HCEC 1CT (cell line): ENCODE measurements at places on chromosomes 11 and 22.

GRCh38 chr11:128731041-128731663, 37.3 kb downstream of the FLI1 start:
- no peak for DNase-seq

- DNase-seq = no peak
Observed at GRCh38 chr11:7640816-7641215, 32.5 kb downstream of the CYB5R2 start.

DNA sequence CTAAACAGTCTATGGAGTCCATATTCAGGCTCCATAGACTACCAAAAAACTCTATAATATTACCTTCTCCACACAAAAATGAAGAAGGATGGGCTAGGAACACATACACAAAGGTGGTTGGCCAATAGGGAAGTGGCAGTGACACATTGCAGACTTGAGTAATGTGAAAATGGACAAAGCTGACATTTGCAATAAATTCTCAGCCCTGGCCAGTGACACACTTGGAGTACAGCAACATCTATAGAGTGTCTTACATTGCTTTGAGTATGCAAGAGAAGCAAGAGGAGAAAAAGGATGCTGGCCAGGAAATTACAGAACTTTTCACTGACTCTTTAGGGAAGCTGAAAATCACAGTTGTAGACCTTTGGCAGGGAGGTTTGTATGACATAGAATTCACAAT, 7.3 kb upstream of the OR52W1 start:
- DNase-seq = no peak

DNA sequence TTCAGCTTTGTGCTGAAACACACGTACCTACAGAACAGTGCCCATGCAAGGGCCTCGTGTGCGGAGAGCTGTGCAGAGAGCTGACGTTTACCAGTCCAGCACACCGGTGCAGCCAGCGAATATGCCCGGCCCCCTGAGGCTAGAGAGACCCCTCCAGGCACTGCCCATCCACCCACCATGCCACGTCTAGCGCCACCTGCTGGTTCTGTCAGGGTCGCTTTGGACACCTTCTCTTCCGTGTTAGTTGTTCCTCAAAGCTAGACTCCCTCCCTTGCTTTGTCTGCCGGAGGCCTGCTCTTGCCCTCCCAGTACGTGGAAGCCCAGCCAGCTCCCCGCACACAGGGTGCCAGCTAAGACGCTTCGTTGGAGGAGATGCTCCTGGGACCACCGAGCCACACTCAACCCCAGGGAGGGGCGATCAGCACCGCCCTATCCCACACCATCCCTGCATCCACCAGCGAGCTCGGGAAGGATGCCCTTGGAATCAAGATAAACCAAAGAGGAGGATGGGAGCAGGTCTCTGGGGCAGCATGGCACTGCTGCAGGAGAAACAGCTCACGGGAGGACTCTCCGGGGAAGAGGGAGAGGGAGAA, 43.4 kb downstream of the CPT1A start:
- DNase-seq = no peak

DNA sequence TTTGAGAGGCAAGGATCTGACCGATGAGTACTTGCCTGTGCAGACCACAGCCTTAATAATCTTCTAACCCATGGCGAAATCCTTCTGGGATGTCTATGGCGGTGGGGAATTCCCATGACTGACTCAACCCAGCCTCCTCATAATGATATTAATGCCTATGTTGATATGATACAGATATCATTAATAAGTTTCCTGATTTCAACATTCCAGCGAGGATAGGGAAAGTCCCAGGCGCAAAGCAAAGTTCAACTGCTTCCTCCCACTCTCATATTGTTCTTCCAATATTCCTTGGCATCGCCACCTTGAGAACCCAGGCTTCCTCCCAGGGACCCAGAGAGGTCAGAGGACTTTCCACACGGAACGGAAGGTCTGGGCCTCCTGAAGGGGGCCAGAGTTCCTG, 110.3 kb upstream of the TMEM45B start:
- DNase-seq = no peak

DNA sequence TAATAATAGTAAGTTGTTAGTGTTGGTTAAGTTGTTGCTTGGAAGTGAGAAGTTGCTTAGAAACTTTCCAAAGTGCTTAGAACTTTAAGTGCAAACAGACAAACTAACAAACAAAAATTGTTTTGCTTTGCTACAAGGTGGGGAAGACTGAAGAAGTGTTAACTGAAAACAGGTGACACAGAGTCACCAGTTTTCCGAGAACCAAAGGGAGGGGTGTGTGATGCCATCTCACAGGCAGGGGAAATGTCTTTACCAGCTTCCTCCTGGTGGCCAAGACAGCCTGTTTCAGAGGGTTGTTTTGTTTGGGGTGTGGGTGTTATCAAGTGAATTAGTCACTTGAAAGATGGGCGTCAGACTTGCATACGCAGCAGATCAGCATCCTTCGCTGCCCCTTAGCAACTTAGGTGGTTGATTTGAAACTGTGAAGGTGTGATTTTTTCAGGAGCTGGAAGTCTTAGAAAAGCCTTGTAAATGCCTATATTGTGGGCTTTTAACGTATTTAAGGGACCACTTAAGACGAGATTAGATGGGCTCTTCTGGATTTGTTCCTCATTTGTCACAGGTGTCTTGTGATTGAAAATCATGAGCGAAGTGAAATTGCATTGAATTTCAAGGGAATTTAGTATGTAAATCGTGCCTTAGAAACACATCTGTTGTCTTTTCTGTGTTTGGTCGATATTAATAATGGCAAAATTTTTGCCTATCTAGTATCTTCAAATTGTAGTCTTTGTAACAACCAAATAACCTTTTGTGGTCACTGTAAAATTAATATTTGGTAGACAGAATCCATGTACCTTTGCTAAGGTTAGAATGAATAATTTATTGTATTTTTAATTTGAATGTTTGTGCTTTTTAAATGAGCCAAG, 2.7 kb downstream of the NEAT1 start:
- DNase-seq = peak; percentile 74

DNA sequence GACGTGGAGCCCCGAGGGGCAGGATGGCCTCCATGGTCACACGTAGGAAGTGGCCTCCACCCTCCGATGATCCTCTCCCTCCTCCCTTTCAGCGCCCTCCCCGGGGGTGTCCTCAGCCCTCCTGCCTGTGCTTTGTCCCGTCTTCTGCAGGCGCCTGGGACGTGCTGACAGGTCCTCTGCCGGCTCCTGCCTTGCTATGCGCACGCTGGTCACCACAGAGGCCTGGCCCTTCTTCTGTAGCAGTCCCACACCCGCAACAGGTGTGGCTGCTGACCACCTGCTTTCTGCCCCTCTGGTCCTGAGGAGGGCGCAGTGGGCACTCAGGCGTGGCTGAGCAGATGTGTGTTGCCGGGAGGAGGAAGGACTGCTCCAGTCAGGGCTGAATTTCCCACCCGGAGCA, 27.7 kb upstream of the PPP6R3 start:
- DNase-seq = no peak

- no peak for DNase-seq
Observed at GRCh38 chr11:72012897-72013721, 14.4 kb downstream of the IL18BP start.

GRCh38 chr11:26330262-26330661, 1.7 kb upstream of the ANO3 start:
- DNase-seq = no peak

GRCh38 chr11:39932966-39933365, 1526.5 kb downstream of the LRRC4C start:
- DNase-seq = no peak

GRCh38 chr11:131136486-131136885, 220.2 kb upstream of the SNX19 start:
- DNase-seq = peak; percentile 91

- no peak for DNase-seq
Observed at GRCh38 chr11:15726893-15727519, 612.3 kb downstream of the INSC start.

GRCh38 chr22:49052023-49052538, 775.6 kb downstream of the BRD1 start:
- DNase-seq = no peak
